ENCODE measurements at places on chromosomes 6 and 20. TPM values are rescaled to one million over a fixed set of nuclear protein-coding genes. Genes with fewer than 3 reads are reported as not detected.

- H3K36me3 ChIP-seq: no peaks in the 10 kb centered on the region
- DNase-seq: no peak
- H3K27ac ChIP-seq: no peak overlapping the region
- no peak overlapping the region for H3K4me3 ChIP-seq
Measured at GRCh38 chr6:109079981-109080380, 14.7 kb downstream of the SESN1 start.

GPR63 gene
- 0.71 TPM for total RNA-seq

GRCh38 chr6:143060806-143061596 is at the start of gene AIG1:
Gene AIG1 (plus strand): TSS chr6:143060889. CDS start chr6:143060926, 37 bp downstream.
- no peak for DNase-seq
- H3K27ac ChIP-seq: peak within 1 kb of the TSS; percentile 95
- no peaks in the 10 kb centered on the region for H3K27me3 ChIP-seq
- H3K4me1 ChIP-seq: peaks cover 16% of the 10 kb centered on the region
- peak within 1 kb of the TSS; percentile 75 for H3K4me3 ChIP-seq
- H3K36me3 ChIP-seq: no peaks in the 10 kb centered on the region

DNA sequence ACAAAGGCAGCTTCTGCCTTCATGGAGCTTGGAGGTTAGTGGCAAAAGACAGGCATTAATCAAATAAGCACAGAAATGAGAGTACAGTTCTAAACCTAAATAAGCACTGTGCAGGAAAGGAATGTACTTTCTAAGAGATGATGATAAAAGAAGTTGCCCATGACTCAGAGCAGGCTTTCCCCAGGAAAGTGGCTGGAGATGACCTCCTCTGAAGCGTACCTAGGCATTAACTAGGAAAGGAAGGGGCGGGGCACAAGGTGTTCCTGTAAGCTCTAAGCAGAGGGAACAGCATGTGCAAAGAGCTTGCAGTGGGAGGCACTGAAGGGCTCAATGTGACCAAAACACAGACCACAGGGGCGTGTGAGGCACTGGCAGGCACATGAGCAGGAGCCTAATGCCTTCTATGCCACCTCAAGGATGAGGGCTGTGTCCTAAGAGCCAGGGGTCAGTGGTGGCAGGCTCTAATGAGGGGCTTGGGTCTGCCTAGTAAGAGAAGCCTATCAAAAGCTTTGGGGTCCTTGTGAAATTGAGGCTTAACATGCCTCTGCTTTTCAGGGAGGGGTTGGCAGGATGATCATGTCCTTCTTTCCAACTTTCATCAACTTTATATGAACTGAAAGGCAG is 4.9 kb downstream of the SSTR4 start:
- no peak for DNase-seq
- H3K27me3 ChIP-seq: peaks cover 22% of the 10 kb centered on the region
- H3K4me1 ChIP-seq: no peaks in the 10 kb centered on the region
- no peak overlapping the region for H3K27ac ChIP-seq
- H3K4me3 ChIP-seq: no peak overlapping the region

KCNG1 gene
- total RNA-seq: not detected

MYT1 gene
- not detected for total RNA-seq

- no peak for DNase-seq
- H3K4me3 ChIP-seq: peak overlapping the region; percentile 61
Measured at GRCh38 chr6:26032340-26033084, 54.7 kb upstream of the HFE start.

BPIFB6 gene
- total RNA-seq: not detected

DNA sequence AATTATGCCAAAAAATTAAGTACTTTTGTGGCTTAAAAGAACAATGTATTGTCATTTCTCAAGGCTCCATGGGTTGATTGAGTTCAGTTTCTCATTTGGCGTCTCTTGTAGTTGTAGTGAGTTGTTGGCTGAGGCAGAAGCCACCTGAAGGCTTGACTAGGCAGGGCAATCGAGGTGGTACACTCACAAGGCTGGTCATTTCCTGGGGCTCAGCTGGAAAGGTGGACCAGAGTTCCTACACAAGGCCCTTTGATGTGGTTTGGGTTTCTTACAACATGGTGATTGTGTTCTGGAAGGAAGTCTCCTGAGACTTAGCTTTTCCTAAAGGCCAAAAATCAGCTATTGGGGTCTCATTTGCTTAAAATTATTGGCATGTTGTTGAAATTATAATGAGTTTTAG is 22.6 kb downstream of the MAS1 start:
- no peaks in the 10 kb centered on the region for H3K4me1 ChIP-seq
- H3K36me3 ChIP-seq: no peaks in the 10 kb centered on the region
- H3K27me3 ChIP-seq: peaks cover 6% of the 10 kb centered on the region
- H3K4me3 ChIP-seq: no peak overlapping the region

DNA sequence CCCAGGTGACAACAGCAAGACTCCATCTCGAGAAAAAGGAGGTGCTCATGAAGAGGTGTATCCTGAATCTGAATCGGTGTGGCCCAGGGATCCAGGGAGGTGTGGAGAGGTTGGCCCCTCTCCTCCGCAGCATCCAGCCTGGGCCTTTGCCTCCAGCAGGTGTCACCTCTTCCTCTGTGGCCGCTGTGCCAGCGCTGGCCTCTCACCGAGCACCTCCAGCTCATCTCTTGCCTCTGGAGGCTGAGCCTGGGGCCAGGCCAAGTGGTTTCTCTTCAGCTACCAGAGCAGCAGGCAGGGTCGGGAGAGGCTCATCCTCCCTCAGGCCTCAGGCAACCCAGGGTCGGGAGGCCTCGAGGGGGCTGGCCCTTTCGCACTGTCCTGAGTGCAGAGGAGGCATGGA is 1.2 kb upstream of the COL20A1 start:
- no peak for DNase-seq
- no peaks in the 10 kb centered on the region for H3K4me1 ChIP-seq
- H3K36me3 ChIP-seq: peaks cover 26% of the 10 kb centered on the region
- H3K4me3 ChIP-seq: no peak overlapping the region

ITPR3 gene
- 74.7 TPM for total RNA-seq

DNA sequence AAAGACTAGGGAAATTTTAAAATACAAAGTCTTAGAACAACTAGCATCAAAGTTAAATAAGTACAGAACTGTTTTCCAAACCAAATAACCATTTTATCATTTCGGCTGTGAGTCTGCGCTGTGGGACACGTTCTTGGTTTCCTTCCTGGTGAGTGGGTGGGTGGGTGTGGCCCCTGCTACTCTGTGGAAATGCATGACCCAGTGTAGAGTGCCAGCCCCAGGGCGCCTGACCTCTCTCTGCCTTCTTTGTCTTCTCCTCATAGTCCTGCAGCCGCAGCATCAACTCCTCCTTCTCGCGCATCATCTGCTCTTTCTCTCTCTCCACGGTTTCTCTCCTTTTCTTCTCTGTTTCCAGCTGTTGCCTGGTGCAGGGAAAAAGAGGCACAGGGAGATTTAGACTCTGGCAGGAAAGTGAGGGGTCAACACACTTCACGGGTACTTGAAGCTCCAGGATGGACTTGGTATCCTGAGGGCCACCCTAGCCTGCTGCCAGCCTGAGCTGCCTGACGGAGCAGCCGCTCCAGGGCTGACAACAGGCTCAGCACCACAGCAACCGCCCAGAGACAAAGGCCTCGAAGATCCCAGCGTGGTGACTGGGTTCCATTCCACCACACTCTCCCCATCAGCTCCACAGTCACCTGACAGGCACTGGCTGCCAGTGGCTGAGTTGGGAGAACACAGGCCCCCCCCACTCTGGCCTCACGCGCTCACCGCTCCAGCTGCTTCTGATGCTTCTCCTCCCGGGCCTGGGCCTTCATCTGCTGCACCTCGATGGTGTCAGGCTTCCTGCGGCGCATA is 48.4 kb downstream of the EZR start:
- peaks cover 8% of the 10 kb centered on the region for H3K4me1 ChIP-seq
- no peak for DNase-seq
- peaks cover 98% of the 10 kb centered on the region for H3K36me3 ChIP-seq
- H3K4me3 ChIP-seq: no peak overlapping the region
- no peaks in the 10 kb centered on the region for H3K27me3 ChIP-seq

- peaks cover 10% of the 10 kb centered on the region for H3K27me3 ChIP-seq
- no peaks in the 10 kb centered on the region for H3K4me1 ChIP-seq
- H3K27ac ChIP-seq: no peak overlapping the region
- no peak overlapping the region for H3K4me3 ChIP-seq
- no peak for DNase-seq
Measured at GRCh38 chr6:169940481-169941271, 189.3 kb downstream of the ERMARD start.

- H3K27me3 ChIP-seq: no peaks in the 10 kb centered on the region
- DNase-seq: no peak
- no peak overlapping the region for H3K4me3 ChIP-seq
- no peak overlapping the region for H3K27ac ChIP-seq
Measured at GRCh38 chr20:33679758-33680485, 5.7 kb upstream of the NECAB3 start.

C20orf204 gene
- 1.2 TPM for total RNA-seq

DNA sequence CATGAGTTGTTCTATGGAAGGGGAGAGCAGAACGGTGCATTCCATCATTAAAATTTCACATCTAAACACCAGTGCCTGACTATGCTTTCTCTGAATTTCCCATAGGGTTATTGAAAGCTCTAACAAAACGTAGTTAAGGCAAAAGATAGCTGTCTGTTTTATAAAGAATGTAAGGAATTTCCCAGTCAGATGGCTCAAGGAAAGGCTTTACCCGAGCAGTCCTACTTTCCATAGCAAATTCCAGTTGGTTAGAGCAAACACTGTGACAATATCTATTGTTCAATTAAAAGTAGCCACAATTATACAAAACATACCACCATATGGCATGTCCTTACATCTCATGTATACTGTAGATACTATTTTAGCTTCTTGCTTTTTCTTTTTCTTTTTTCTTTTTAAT is 1059.5 kb upstream of the FLRT3 start:
- no peak overlapping the region for H3K27ac ChIP-seq
- no peaks in the 10 kb centered on the region for H3K4me1 ChIP-seq
- no peaks in the 10 kb centered on the region for H3K27me3 ChIP-seq
- no peak for DNase-seq

DNA sequence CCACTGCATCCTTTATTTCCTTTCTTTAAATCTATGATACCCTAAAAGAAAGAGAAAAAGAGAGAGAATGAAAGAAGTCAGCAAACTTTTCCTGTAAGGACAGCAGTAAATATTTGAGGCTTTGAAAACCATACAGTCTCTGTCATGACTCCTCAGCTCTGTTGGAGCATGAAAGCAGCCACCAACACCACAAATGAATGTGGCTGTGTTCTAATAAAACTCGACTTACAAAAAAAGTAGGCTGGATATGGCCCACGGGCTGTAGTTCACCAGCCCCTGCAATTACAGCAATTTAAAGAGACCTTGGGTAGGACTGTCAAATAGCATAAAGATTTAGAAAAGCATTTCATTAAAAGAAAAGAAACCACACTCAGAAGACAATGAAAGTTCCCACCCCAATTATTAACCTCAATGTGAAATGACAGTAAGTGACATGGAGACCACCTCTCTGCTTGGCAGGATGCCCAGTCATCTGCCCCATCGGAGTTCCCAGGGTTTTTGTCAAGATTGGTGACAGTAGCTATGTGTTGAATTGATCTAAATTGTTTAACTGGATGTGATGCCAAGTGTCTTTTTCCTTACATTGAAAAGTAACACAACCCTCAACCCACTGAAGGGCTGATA is 50.9 kb downstream of the TNFRSF21 start:
- H3K4me3 ChIP-seq: no peak overlapping the region
- no peak overlapping the region for H3K27ac ChIP-seq
- no peaks in the 10 kb centered on the region for H3K36me3 ChIP-seq
- DNase-seq: no peak

GRCh38 chr6:72720464-72720863 is 98.6 kb downstream of the KCNQ5 start:
- H3K4me1 ChIP-seq: no peaks in the 10 kb centered on the region
- H3K4me3 ChIP-seq: no peak overlapping the region
- H3K27ac ChIP-seq: no peak overlapping the region
- H3K36me3 ChIP-seq: no peaks in the 10 kb centered on the region
- H3K27me3 ChIP-seq: no peaks in the 10 kb centered on the region

GRCh38 chr6:116458264-116458663 is 2.9 kb upstream of the CALHM6 start:
- H3K36me3 ChIP-seq: no peaks in the 10 kb centered on the region
- peaks cover 12% of the 10 kb centered on the region for H3K27me3 ChIP-seq
- H3K4me1 ChIP-seq: peaks cover 27% of the 10 kb centered on the region
- no peak overlapping the region for H3K27ac ChIP-seq

DNA sequence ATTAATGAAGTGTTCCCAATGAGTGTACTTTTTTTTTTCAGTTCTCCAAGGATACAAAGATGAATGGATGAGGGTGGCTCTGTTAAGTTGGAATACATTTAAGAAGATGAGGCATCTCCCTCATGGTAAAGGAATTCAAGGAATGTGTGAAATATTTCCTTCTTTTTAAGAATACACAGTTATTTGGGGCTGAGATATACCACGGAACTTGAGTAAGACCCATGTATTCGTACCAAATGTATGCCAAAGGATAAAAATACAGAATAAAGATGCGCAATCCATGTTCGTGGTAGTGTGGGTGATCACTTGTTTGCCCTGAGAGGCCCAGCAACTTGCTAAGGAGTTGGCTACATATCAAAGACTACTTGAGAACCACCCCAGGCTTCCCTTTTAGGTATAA is 164.2 kb upstream of the TCF21 start:
- H3K4me1 ChIP-seq: no peaks in the 10 kb centered on the region
- no peak overlapping the region for H3K4me3 ChIP-seq
- no peaks in the 10 kb centered on the region for H3K27me3 ChIP-seq
- H3K36me3 ChIP-seq: no peaks in the 10 kb centered on the region
- no peak for DNase-seq

DNA sequence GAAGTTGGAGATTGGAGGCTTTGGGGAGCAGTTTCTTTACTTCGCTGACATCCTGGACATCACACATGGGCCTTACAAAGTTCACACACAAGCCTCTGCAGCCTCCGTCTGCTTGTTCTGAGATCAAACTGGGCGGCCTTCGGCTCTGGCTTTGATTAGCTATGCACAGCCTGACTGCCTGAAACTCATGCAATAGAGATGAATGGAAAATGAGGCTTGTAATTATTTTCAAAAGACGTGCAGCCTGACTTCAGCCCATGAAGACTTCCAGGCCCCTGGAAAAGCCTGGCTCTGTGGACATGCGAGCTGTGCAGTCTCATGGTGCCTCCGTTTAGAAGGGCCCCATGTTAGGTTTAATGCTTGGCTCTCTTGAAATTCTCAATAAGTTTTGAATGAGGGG is 480.5 kb upstream of the SULF2 start:
- no peaks in the 10 kb centered on the region for H3K27me3 ChIP-seq
- H3K4me3 ChIP-seq: no peak overlapping the region

RPS10 gene
- 956 TPM for total RNA-seq

GTSF1L gene
- not detected for total RNA-seq

VSTM2L gene
- total RNA-seq: 14.1 TPM

GRCh38 chr6:168355716-168356522 is 36.3 kb upstream of the DACT2 start:
- H3K4me1 ChIP-seq: no peaks in the 10 kb centered on the region
- H3K36me3 ChIP-seq: no peaks in the 10 kb centered on the region
- no peak overlapping the region for H3K27ac ChIP-seq
- H3K4me3 ChIP-seq: no peak overlapping the region

FOXC1 gene
- total RNA-seq: 2.3 TPM

SLPI gene
- 1,714 TPM for total RNA-seq

PDE7B gene
- 2.2 TPM for total RNA-seq

DNA sequence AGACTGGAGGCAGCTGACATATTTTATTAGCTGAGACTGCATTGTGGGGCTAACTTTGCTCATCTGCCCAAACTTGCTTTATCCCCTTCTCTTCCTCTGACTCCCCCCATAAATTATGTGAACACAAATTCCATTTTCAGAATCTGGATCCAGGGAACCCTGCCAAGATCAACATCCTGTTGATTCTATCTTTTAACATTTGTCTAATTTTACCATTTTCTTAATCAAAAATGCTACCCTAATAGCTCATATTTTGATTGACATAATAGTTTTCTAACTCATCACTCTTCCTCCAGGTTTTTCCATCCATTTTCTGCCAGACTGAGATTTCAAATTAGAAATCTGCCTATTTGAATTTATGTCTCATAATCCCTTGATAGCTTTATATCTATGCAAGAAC is 184.7 kb upstream of the PRSS16 start:
- H3K27me3 ChIP-seq: no peaks in the 10 kb centered on the region
- H3K4me3 ChIP-seq: no peak overlapping the region
- no peak for DNase-seq

PTK6 gene
- 4.2 TPM for total RNA-seq
